ENCODE measurements at places on chromosomes 2 and 18. TPM values are rescaled to one million over a fixed set of nuclear protein-coding genes. Genes with fewer than 3 reads are reported as not detected.

GRCh38 chr18:74577019-74577418 lies 20.7 kb upstream of the ZNF407 start:
- DNase-seq = no peak

- no peak for DNase-seq
These were observed 13.0 kb downstream of the CALCRL start for GRCh38 chr2:187435078-187435477.

GRCh38 chr2:17822445-17823117 lies 6.3 kb downstream of the MSGN1 start:
- peak; percentile 78 for DNase-seq

DNA sequence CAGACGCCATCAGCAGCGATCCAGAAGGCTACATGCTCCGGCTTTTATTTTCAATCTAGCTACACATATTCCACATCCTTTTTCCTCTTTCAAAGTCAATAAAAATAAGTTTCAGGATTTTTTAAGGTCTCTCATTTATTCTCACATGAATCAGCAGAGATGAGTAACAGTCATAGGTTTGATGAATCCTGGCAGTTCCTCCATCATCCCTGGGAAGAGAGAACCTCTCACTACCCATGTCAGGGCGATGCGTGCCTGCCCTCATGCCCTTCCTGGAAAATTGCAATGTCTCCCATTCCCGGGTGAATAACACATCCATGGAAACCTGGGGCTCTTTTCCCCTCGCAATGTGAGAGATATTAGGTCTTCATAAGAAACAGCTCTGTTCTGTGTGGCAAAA lies 301.1 kb upstream of the SMIM21 start:
- no peak for DNase-seq

GRCh38 chr2:47295981-47296635 lies 106.8 kb upstream of the MSH2 start:
- DNase-seq = no peak

GRCh38 chr2:178044836-178045235 lies 27.7 kb downstream of the PDE11A start:
- no peak for DNase-seq

DNA sequence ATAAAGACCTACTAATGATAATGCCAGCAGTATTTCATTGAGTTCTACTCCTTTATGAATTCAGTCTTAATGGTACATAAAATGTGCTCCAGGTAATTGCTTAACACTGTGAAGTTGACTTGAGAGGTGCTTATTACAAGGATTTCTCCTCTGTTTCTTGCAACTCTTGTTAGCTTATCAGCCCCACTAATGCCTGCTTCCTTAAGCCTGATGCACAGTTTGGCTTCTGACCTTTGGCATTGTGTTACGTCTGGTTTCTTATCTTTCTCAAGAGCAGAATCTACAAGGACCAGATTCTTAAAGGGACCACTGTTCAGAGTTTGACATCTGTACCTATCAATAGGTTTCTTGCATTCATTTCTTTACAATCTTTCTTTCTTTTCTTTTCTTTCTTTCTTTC lies 223.9 kb upstream of the CWC22 start:
- DNase-seq = peak; percentile 40

GRCh38 chr2:96823198-96823597 lies 7.1 kb downstream of the CNNM3 start:
- no peak for DNase-seq

GRCh38 chr2:226531061-226531810 lies 268.4 kb downstream of the IRS1 start:
- DNase-seq = peak; percentile 45

GRCh38 chr18:41490861-41491260 lies 464.2 kb upstream of the PIK3C3 start:
- DNase-seq = no peak

DNA sequence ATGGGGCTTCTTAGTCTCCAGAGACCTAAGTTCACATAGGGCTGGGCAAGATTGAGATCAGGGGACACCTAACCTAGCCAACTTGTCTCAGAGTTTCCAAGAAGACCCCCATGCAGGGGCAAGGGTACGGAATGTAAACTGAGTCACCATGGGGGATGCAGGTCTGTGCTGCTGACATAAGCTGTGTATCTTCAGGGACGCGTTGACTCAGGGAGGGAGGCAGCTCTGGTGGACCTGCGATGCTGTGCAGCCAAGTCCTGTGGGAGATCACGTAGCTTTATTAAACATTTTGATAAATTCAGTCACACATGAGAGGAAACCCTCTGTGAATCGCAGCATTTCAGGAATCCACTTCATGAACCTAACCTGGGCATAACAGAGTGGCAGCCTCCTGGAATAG lies 216.0 kb downstream of the ANKRD30B start:
- DNase-seq = no peak

SCN7A gene
- total RNA-seq = 178 TPM

SLC14A1 gene
- total RNA-seq = 1.7 TPM

IL1R1 gene
- total RNA-seq = 163 TPM

RUFY4 gene
- 0.15 TPM for total RNA-seq
